Kidney tubule cell (primary cell): ENCODE measurements at places on chromosomes 2 and 18.

DNA sequence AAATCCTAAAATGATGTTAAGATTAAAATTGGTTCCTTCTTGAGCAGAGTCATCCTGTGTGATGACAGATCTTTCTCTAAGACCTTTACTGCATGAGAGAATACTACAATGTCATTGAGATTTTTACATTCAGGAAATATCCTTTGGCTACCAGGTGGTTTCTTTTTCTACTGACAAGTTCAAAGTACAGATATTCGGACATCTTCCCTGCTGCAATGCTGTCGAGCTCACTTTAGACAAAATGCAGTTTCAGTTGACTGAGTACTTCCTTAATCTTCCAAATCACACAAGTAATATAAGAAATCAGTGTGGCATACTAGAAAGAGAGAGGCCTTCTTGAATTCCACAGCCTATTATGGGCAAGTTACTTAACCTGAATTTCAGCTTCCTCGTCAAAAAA is 207.9 kb upstream of the ACVR2A start:
- DNase-seq: peak; percentile 23

DNA sequence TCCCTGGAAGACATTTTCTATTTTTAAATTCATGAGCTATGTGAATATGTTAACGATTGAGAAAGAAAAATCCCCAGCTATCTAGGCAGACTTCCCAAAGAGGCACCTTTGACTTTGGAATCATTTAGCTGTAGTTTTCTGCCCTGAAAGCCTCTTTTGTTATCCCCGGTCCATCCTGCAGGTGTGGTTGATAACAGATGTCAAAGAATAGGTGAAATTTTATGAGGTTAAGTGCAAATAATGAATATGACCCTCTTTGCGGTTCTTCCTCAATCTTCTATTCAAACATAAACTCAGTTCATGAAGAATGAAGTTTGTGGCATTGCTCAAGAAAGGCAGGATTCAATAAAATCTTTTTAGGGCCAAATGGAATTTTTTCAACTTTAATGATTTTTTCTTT is 51.6 kb upstream of the ATP8B1 start:
- no peak for DNase-seq

GRCh38 chr2:224175538-224175937 is 136.5 kb upstream of the SERPINE2 start:
- DNase-seq: no peak

- no peak for DNase-seq
Observed at GRCh38 chr2:230203110-230203676, 16.6 kb downstream of the SP110 start.

DNA sequence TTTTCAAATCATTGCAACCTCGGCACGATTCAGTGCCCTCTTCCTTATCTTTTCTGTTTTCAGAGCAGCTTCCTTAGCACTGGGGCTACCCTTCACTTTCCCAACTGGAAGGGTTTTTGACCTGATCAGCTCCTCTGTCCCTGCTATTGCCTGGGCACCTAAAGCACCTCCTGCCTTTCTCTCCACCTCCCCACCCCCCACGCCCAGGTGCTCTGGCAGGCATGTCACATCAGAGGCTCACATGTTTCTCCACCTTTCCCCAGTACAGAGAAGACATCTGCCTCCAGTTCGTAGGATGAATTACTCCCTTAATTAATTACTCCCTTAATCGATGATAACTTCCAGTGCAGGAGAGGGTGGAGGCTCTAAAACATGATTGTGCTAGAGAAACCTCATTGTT is 88.7 kb upstream of the LCLAT1 start:
- no peak for DNase-seq

GRCh38 chr18:70228536-70228935 is 23.0 kb upstream of the RTTN start:
- no peak for DNase-seq

DNA sequence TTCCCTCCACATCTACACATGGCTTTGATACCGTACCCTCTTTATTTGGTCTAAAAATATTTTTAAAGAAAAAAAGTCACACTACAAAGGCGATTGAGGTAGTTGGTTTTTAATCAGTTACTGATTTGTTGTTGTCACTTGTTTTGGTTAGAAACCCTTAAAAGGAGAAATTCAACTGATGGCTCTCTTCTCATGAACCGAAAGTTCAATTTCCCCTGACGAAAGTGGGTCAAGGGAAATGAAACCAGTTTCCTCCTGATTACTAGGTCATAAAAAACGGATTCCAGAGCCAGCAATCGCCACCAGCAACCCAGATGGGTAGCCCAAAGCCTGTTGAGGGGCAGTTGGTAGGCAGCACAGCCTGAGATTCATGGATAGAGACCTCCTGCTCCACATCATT is 63.2 kb downstream of the DLGAP1 start:
- peak; percentile 3 for DNase-seq

- DNase-seq: no peak
Observed at GRCh38 chr2:73994178-73994831, 9.6 kb downstream of the TET3 start.
